ENCODE measurements at places on chromosomes 12 and 14.

GRCh38 chr14:24690492-24690891, 56.5 kb upstream of the GZMB start:
- DNase-seq = no peak

DNA sequence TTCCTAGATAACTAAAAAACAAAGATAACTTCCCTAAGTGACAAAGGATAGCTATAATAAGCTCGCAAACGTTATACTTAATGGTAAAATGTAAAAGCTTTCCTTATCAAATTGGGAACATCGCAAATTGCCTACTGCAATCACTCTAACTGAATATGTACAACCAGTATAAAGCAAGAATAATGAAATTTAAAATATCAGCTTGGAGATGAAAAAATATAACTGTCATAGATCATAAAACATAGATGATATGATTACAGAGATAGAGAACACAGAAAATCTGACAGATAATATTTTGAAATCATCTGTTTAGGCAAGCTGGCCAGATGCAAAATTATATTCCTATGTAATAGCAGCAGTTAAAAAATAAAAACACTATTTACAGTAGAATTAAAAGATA, 64.0 kb downstream of the BCAT1 start:
- DNase-seq = no peak

GRCh38 chr12:93706824-93707223, 29.6 kb downstream of the CRADD start:
- DNase-seq = no peak

GRCh38 chr12:104507672-104508071, 50.9 kb downstream of the CHST11 start:
- no peak for DNase-seq

DNA sequence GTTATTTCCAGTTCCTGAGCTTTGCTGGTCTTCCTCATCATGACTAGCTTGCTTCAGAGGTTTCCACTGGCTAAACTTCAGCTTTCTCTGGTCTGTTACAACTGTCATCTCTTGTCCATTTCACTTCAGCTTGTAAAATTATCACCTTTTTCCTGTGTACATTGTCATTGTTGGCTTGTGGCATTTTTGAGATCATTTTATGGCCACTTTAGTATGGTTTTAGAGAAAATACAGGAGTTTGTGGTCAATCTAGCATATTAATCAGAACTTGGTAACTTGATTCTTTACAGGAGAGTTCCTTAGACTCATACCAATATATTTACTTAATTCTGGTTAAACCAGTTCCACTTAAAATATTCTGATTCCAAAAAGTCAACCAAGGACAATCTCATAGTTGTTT, 235.9 kb upstream of the KITLG start:
- no peak for DNase-seq

Measured in stimulated activated CD4-positive, alpha-beta T cell treated with anti-CD3 and anti-CD28 coated beads, Interleukin-1b, Interleukin-23, amount 100 ng/mL, for 24 hours (primary cell).